Inflammatory macrophage treated with lipopolysaccharide for 4 hours (primary cell): ENCODE measurements at places on chromosomes 7 and 10.
A peak's percentile ranks its signal among the peaks of the same experiment; 100 is the strongest.

GRCh38 chr7:114864278-114864677, 57.6 kb upstream of the MDFIC start:
- no peak for DNase-seq

- DNase-seq = peak; percentile 39
Observed at GRCh38 chr7:128879939-128880746, 17.5 kb downstream of the ATP6V1F start.

GRCh38 chr7:45698303-45699014, 124.3 kb downstream of the ADCY1 start:
- DNase-seq = no peak

GRCh38 chr7:7924303-7924702, 44.3 kb upstream of the GLCCI1 start:
- no peak for DNase-seq

GRCh38 chr10:5956146-5956936, 21.0 kb downstream of the IL15RA start:
- no peak for DNase-seq

DNA sequence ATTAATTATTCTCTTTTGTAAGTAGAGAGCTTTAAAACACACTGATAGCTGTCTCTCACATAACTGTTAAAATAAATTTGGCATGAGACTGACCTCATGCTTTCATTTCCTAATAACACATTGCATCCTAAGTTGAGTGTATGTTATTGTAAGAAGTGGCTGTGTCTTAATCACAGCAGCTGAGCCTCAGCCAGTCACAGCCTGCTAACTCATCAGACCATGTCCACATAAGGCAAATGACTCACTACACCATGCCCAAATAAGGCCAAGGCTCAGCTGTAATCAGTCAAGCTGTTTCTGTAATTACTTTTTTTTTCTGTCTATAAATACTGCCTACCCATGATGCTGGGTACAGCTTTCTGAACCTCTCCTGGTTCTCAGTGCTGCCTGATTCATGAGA, 860.9 kb downstream of the XPNPEP1 start:
- peak; percentile 11 for DNase-seq

GRCh38 chr10:101050208-101051069, 11.3 kb upstream of the KAZALD1 start:
- peak; percentile 49 for DNase-seq

DNA sequence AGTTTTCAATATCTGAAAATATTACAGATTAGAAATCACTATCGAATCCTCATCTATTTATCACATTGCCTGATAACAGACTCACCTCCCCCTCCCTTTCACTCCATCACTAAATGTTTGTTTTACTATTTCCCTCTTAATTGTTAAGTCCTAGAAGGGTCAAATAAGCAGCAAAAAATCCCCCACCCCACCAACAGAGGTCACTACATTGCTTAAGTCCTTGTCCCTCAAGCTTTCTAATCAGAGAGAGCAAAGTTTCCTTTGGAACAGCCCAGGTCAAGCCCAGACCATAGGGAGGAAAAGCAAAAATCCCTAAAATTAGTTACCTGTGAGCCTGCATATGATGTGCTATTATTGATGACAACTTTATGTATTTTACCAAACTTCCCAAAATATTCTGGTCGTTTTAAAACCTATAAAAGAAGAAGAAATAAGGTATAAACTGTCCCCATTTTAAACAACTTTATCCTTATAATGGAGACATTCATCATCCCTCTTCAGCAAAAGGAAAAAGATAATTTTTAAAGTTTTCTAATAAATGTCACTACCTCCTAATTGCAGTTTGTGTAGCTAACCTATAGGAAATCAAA, 95.0 kb downstream of the CNOT4 start:
- DNase-seq = peak; percentile 61

GRCh38 chr7:36742911-36743775, 18.8 kb upstream of the AOAH start:
- peak; percentile 98 for DNase-seq

GRCh38 chr10:96495544-96495943, 18.2 kb downstream of the TLL2 start:
- DNase-seq = no peak

- DNase-seq = no peak
Observed at GRCh38 chr7:50184271-50184990, 91.4 kb upstream of the ZPBP start.

- DNase-seq = peak; percentile 14
Observed at GRCh38 chr7:88132725-88133124, 87.1 kb downstream of the SRI start.
